ENCODE measurements at places on chromosomes 1 and 21. TPM values are rescaled to one million over a fixed set of nuclear protein-coding genes. Genes with fewer than 3 reads are reported as not detected.
A peak's percentile ranks its signal among the peaks of the same experiment; 100 is the strongest.

The ASAP3 gene
- total RNA-seq = 44.3 TPM

GRCh38 chr1:164617377-164618201 is 58.6 kb downstream of the PBX1 start:
- no peak for DNase-seq

DNA sequence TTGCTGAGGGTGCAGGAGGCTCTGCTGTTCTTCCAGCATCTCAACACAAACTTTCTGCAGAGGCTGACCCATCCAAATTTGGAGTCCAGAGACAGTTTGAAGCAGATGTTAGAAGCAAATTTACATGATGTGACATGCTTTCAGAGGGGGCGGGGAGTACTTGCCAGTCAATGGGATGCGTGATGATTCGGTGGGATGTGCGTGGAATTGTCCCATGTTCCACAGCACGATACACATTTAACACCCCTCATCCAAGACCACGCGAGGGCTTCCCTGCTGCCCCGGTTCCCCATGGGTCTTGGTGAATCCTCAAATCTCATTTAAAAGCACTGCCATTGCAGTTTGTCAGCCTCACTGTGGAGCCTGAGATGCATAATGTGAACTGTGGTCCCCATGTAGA is 78.6 kb upstream of the TLR5 start:
- DNase-seq = no peak

- DNase-seq = peak; percentile 83
These were observed 18.5 kb downstream of the ALDH4A1 start for GRCh38 chr1:18883636-18884418.

The DMRTA2 gene
- not detected for total RNA-seq

The TAL1 gene
- 3.5 TPM for total RNA-seq

The RPTN gene
- total RNA-seq = not detected

The OR6N1 gene
- total RNA-seq = not detected

DNA sequence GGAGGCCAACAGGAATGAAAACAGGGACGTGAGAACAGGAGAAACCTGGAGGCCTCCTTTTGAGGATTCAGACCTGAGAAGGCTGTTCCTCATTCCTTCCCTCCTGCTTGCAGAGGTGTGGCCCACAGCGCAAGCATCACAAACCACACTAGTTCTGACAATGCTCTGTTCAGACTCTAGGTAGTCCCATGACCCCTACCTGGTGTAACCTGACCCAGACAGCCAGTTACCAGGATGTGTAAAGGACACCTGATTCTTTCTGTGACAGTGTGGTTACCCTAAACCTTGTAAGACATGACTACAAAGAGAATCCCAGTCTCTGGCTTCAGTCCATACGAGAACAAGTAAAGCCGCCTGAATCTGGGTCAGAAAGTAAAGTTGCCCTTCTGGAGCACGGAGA is 3.2 kb downstream of the MECR start:
- no peak for DNase-seq

GRCh38 chr1:93584261-93585003 is 97.2 kb downstream of the BCAR3 start:
- no peak for DNase-seq

The SLC19A2 gene
- 16.5 TPM for total RNA-seq

GRCh38 chr21:35533893-35534292 is 484.8 kb upstream of the RUNX1 start:
- DNase-seq = no peak

GRCh38 chr1:9251501-9251900 is 16.9 kb downstream of the H6PD start:
- no peak for DNase-seq

DNA sequence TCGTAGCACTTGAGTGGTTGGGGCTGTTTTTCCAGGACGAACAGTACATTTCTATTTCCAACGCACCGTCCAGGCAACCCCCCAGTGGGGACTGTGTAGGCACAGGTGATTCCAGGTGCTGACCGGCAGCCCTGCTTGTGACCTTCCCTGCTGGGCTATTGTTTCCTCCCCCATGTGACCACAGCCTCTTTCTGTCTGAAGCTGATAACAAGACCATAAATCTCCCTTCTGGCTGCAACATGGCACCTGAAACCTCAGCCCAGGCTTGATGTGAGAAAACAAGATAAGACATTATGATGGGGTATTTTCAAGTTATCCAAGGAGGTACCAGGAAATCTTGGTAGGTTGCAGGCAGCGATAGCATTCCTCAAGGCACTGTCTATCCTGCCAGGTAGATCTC is 48.2 kb downstream of the HLX start:
- DNase-seq = no peak

DNA sequence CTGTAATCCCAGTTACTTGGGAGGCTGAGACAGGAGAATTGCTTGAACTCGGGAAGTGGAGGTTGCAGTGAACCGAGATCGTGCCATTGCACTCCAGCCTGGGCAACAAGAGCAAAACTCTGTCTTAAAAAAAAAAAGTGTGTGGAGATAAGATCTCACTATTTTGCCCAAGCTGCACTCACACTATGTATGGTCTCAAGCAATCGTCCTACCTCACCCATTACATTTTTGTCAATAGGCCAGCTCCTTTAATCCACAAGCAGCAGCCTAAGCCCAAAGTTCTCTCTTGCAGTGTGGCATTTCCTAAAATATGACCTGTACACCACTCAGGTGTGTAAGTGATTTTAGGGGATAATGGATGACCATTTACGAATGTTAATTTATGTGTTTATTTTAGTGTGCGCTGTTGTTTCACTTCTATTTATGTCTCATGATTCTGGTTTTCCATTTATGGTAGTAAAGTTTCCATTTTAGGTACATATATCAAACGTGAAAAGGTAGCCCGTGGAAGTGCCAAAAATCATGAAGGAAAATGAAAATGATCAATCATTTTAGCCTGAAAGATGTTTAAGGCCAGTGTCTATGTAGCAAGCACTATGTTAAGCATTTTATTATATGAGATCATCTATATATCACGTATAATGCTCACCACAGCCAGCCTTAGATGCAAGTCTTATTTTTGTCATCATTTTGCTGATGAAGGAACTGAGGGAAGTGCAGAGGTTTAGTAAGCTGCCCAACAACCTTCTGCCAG is 5.6 kb downstream of the LCK start:
- no peak for DNase-seq

DNA sequence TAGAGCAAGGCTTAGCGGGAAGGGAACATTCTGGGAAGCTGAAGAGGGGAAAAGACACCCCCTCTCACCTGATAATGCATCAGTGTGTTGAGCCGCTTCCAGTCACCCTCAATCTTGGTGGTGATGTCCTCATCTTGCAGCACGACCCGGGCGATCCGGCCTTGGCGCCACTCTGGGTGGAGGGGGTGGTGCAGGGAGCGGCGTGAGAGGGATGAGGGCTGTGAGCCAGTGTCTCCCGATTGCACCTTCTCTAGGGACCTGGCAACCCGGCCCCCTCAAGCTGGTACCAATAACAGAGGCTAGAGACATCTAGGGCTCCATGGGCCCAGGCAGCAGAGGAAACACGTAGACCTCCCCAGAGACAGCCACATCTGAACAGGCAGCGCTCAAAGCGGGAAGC is 127.4 kb upstream of the CD34 start:
- DNase-seq = no peak

DNA sequence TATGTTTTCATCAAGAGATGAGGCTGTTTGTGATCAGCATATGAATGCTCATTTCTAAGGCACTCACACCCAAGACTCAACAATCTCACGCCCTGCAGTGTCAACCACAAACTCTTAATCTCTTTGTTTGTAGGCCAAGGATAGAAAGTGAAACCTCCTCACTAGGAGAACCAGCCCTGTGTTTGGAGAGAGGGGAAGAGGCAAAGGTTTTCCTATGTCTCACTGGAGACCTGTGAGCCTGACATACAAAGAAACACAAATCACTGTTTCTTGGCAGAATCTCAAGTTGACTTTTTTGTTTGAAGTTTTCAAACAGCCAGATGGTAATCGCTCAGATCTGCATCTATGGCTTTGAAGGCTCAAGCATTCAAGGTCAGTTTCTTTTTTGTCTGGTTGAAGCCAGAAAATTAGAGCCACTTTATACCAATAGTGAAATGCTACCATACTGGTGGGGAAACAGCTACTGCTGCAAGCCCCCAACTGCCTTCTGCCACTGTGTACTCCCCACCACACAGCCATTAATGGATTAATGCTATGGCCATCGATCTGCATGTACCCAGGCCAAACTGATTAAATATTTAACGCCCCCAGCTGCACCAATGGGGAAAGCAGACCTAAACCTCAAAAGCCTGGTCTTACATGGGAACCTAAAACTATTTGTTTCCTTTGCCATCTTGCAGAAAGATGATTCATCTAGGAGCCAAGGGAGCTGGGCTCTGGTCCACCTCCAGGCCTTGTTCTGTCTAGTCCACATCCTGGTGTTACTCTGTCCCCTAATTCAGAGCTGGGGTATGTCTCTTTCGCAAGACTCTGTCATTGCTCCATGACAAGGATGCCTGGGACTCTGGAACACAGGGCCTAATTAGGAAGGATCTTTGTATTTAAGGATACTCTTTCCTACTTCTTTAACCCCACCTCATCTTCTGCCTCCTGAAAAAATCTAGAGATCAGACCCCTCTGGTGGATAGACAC is 16.3 kb downstream of the PDZK1 start:
- no peak for DNase-seq

- no peak for DNase-seq
These were observed 12.9 kb downstream of the LACTBL1 start for GRCh38 chr1:22959545-22960360.

DNA sequence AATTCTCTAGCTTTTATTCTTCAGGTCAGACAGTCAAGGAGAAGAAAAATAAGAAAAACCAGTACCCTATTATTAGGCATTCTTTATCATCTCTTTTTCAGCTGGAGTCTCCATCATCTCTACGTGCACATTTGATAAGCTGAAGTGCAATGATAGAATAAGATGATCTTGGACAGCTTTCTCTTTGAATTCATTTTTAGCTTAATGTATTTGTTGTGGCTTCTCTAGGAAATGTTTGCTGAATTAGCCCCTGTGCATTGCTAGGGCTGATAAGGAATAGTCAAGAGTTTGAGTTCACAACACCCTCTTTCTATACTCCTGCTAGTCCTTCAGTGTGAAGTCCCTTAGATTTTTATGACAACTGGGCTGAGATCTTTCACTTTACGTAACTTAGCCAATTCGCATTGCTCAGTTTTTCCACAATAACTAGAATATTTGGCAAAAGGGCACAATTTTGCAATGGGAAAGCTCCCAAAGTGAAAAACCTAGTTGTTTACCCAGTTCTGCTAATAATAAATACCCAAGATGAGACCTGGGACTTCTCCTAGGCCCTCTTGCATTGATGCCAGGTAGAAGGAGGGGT is 7.0 kb upstream of the KCNJ15 start:
- DNase-seq = no peak

- no peak for DNase-seq
These were observed 8.6 kb downstream of the CDC14A start for GRCh38 chr1:100360790-100361510.

GRCh38 chr1:50023292-50024159 is at the start of gene AGBL4:
TSS of gene AGBL4 (minus strand) at chr1:50023954.
- DNase-seq = peak; percentile 69

DNA sequence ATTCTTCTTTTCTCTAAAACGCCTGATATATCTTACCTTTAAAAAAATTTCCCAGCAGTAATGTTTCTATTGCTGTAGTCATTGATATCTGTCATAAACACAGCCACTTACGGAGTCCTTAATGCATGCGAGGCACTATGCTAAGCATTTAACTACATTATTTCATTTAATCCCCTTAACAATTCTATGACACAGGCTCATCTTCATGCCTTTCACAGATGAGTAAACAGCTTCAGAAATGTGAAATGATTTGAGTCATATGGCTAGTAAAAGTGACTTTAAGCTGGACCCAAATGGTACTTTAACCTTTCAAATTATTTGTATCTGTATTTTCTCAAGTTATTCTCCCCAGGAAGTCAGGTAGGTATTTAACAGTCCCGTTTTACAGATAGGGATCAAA is 125.1 kb upstream of the FGGY start:
- no peak for DNase-seq

DNA sequence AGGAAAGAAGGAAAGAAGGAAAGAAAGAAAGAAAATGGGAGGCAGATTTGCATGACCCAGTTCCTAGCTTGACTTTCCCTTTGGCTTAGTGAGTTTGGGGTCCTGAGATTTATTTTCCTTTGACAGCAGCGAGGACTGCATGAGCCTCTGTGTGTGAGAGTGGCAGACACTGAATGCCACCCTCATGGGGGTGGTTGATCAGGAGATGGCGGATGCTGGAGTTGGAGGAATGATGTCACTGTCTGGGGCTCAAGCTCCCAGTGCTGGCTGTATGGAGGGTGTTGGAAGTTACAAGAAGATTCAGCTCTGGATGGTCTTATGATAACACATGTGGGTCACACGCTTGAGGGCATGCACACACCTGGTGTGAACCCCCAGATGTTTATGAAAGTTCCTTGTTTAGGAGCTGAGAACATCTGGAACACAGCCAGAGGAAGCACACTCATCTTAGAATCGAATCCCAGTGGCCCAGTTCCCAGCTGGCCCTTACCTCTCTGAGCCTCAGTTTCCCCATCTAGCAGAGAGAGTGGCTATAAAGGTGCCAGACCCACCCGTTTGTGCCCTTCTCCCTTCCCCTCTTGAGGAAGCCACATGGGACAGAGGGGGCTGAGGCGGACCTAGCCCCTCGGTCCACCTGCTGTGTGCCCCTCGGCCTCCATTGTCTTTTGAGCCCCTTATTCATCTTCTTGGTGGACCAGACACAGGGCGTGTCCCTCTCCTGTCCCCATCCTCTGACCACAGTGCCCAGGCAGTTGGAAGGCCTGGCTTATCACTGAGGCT is 5.7 kb downstream of the PADI4 start:
- DNase-seq = no peak

The BLACAT1 gene
- total RNA-seq = not detected

GRCh38 chr1:166119471-166119965 is 47.3 kb downstream of the FAM78B start:
- DNase-seq = no peak

GRCh38 chr21:29390778-29391177 is 92.1 kb downstream of the BACH1 start:
- no peak for DNase-seq

DNA sequence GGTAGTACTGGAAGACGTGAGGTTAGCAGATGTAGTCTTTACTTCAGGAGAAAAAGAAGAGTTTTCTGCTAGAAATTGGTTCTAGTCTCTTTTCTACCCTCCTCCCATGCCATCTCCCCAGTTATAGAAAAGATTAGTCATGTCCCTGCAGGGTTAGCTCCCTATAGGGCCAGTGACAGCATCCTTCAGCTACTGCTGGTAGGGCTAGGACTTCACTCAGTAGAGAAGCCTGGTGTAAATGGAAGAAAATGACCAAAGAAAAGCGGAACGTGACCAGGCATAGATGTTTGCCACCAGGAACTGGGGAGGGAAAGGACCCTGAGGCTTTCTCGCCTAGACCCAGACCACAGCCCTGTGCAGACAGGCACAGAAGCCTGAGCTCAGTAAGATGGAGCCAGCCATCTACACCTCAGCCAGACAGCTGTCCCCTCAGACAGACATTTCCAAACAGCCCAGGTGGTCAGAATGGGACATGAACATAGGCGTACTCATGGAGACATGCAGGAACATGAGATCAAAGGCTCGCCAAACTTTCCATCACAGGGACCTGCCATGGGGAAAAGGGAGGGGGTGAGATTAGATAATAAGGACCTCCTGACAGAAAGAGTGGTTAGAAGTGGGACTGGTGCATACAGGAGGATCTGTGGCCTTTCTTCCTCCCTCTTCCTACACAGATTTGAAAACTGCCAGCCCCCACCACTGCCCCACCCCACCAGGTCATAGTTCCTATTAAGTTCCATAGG is 23.5 kb upstream of the SLAMF9 start:
- DNase-seq = no peak

- DNase-seq = no peak
These were observed 136.8 kb upstream of the SPAG17 start for GRCh38 chr1:118321840-118322239.
